Stimulated activated CD4-positive, alpha-beta T cell treated with anti-CD3 and anti-CD28 coated beads, Interleukin-1b, Interleukin-23, amount 100 ng/mL, for 24 hours (primary cell): ENCODE measurements at places on chromosomes 1 and 21.

- no peak for DNase-seq
Observed at GRCh38 chr1:213759359-213760181, 228.2 kb upstream of the PROX1 start.

DNA sequence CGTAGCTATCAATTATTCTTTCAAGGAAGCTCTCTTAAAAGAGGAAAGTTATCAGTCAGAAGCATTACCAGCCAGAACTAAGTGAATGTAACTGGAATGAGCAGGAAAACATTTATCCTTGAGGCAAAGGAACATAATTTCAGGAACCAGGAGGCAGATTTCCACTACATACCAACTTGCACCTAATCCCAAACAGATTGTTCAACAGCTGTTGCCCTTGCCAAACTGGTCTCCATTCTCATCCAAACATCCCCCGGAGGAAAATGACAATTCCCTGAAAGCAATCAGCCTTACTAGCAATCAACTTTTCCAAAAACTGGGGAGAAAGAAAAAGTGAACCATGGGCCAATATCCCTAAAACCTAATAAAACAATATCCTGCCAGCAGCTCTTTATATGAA lies 35.0 kb downstream of the ENAH start:
- no peak for DNase-seq

GRCh38 chr1:18989176-18989799 lies 32.8 kb upstream of the IFFO2 start:
- no peak for DNase-seq

- no peak for DNase-seq
Observed at GRCh38 chr1:168708698-168709404, 20.2 kb downstream of the DPT start.

- DNase-seq, result no peak
Observed at GRCh38 chr1:226497276-226497833, 51.2 kb upstream of the STUM start.

DNA sequence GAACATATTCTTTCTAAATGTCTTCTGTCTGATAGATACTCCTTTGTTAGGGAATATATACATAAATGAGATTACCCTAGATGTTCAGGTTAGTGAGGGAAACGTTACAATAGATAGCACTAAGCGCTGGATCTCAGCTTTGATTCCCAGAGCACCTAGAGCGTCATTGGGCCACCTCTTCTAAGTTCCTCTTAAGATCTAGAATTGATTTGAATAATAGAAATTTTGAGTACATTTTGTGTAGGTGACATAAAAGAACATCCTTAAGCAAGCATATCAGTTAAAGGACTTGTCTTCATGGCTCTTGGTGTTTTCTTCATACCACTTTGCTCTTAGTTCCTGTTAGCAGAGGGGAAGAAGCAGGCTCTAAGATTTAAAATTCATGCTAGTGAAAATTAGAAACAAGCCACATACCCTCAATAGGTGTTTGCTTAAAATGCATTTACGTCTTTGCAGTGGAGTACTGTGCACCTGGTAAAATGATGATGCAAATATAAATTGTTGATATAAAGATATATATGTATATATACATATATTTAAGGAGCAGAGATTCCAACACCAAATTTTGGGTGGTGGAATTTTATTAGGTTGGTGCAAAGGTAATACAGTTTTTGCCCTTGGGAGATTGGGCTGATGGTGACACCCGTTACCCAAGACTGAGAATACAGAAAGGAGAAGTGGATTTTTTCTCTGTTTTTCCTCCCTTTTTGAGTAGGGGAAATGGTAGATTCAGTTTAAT lies 47.1 kb downstream of the DYRK1A start:
- DNase-seq, result no peak

DNA sequence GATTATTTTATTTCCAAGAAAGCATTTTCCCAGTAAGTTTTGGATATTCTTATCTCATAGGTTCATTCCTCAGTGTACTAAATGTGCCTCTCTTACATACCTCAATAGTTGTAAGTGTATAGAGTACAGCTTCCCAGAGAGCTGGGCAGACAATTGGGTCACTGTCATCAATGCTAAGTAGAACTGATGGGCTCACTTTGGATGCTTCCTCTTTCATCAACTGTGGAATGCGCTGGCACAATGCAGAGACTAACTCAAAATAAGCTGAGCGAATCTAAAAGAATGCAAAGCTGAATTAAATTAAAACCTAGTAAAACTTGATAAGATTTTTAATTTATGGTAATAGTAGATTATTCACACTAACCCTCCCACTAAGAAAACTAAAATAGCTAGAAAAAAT lies 21.5 kb downstream of the LTN1 start:
- DNase-seq, result no peak

- DNase-seq, result no peak
Observed at GRCh38 chr21:46063734-46064680, 33.9 kb upstream of the COL6A2 start.

DNA sequence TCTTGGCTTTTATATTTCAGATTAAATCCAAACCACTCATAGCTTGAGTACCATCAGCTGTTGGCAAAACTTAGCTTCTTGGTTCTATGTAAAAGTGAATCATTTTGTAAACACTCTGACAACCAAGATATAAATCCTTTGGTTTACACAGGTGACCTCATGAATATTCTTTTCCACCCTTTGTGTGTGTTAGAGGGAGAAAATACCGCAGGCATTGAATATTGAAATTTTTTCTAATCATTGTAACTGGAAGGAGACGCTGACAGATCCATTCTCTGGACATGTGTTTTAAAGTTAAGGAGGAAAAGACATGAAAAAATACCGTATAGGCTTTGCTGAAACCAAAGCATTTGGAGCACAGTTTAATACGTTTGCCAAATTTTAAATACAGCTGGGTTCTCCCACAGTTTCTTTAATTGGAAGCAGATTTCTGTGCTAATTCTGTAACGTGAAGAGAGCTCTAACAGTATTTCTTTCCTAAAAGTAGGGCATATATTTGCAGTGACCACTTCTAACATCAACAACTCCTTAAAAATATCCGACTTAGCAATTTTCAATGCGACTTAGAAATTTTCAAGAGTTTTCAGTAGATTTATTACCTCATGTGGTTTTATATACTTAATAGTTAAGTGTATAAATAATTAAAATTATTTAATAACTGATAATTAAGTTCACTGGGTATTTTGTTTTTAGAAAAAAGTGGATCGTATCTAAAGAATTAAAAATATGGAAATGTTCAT lies 388.2 kb downstream of the USP25 start:
- DNase-seq, result no peak

- no peak for DNase-seq
Observed at GRCh38 chr1:204287466-204287891, 72.2 kb downstream of the PLEKHA6 start.

- DNase-seq, result no peak
Observed at GRCh38 chr1:205484985-205485967, 19.2 kb upstream of the CDK18 start.

DNA sequence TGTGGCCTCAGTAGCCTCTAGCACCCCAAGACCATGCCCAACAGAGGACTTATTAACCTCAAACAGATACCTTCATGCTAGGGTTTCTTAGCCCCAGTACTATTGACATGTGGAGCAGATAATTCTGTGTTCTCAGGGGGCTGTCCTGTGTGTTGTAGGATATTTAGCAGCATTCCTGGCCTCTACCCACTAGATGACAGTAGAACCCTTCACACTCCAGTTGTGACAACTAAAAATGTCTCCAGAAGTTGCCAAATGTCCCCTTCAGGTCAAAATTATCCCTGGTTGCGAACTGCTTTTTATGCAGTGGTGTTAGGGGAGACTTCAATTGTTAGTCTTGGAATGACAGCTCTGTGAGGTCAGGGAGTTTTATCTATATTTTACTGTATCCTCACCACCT lies 8.1 kb downstream of the KAZN start:
- no peak for DNase-seq

- no peak for DNase-seq
Observed at GRCh38 chr21:41894922-41895557, 15.9 kb upstream of the PRDM15 start.

DNA sequence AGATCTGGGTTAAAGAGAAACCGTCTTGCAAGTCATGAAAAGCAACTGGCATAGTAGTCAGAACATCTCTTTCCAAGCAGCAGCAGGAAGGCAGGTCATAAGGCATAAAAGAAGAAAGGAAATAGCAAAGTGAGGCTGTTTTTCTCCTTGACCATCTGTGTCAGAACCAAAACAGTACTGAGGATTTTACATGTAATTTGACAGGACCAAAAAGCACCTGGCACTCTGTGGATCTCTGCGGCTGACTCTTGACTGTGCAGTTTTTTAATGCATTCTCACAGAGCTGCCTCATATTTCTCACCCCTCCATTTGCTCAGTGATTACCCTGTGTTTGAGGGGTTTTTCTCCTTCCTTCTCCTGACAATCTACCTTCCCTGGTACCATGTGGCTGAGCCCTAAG lies 17.7 kb downstream of the TBX15 start:
- no peak for DNase-seq

- no peak for DNase-seq
Observed at GRCh38 chr1:81834268-81834667, 33.5 kb downstream of the ADGRL2 start.
